ENCODE measurements at places on chromosomes 2 and 18.

GRCh38 chr2:29562896-29563295 lies 358.5 kb downstream of the ALK start:
- DNase-seq = no peak

- DNase-seq = no peak
Observed at GRCh38 chr18:55307505-55307904, 280.5 kb downstream of the TCF4 start.

DNA sequence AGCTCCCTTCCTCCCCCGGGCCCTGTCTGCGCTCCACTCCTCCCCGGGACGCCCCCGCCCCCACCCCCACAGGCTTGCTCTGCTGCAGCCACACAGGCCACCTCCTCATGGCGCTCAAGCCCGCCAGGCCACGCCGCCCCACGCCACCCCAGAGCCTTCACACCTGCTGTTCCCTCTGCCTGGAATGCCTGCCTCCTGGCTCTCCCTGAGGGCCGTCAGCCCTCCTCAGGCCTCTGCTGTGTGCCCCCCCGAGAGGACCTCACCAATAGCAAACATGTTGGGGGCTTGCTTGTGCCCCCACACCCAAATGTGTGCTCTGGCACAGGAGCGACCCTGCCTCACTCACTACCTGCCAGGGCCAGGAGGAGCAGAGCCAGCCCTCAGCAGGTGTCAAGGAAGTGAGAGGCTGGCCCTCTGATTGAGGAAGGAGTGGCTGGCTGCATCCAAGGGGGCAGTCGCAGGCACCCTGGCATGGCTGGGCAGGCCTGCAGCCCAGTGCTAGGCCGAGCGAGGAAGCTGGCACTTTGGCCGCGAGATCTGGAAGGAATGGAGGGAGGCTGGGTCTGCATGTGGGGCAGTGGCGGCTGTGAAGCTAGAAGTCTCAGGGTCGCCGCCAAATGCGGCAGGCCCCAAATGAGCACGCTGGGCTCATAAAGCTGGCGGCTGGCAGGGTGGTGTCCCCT lies 86.5 kb downstream of the INHBB start:
- DNase-seq = no peak

DNA sequence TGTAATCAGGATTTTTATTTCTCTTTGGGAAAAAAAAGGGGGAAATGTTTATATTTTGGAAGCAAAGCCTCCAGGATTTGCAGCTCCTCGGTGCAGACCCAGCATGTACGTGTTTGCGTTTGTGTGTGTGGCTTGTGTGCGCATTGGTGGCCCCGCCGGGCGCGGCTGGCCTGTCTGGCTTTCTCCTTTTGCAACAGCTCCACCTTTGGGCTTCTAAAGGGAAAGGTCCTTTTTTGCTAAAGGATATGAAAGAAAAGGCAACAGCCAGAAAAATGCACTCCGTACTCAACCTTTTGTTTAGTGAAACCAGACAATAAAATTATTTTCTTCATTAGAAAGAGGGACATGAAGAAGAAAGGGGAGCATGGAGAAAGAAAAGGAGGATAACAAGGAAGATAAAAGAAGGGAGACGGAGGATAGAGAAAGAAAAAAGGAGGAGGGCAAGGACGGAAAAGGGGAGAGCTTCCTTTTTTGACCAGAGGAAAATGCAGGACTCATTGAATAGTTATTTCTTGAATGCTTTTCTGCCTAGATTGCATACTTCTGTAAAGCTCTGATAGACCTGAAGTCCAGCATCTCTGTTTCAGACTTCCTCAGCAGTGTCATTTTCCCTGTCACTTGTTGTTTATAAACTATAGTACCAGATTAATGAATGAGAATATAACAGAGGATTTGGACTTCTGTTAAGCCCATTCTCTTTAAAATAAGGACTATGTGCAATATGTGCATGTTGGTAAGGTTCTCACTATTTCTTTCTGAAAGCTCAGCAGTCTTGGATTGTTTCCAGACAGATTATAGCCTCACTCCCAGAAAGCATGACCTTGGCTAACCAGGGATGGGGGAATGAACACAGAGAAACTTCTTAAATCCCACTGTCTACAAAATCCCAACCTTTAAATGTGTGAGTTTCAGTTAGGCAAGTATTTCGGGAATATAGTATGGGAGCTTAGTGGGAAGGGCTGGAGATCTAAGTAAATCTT lies 563.1 kb upstream of the PIK3C3 start:
- DNase-seq = no peak

DNA sequence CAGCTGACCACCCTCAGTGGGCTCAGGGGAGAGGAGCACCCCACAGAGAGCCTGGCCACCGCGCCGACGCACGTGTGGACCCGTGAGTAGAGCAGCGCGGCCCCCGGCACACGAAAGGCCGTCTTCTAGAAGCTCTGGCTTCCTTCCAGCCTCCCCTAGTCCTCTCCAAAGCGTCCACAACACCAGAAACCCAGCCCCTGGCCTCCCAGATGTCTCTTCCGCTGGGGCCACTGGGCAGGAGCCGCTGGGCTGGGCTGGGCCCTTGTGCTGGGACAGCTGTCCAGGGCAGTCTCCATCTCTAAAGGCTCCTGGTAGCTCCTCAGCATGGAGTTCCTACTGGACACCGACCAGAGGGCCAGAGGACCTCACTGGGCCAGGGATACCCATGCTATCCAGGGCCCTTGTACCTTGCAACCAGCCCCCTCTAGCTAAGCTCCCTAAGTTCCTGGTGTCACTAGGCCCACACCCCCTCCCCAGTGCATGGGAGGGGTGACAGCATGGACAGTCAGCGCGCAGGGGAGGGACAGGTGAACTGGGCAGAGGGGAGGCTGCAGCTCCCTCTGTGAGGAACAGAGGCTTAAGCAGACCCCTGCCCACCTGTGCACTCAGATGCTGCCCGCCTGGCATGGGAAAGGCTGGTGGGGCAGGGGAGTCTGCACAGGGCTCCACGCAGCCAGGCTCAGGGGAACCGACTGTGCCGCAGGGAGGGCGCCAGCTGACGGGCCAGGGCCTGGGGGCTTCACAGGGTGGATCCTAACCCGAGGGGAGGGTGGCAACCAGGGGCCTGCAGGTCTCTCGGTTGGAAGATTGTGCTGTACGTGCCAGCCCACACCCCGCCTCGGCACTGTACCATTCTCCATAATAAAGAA lies 32.9 kb downstream of the MTERF4 start:
- peak; percentile 5 for DNase-seq
